A549 treated with Mapracorat at 1 μM for 4 hours (cell line): ENCODE measurements at places on chromosomes 13 and 19. TPM values are rescaled to one million over a fixed set of nuclear protein-coding genes. Genes with fewer than 3 reads are reported as not detected.

The MBD3L2 gene
- total RNA-seq, result not detected in 5 replicates

The SBK2 gene
- total RNA-seq, result 1.1 to 2.4 TPM (median 1.5 TPM) in 5 replicates

The SYNE4 gene
- total RNA-seq, result 0.11 to 0.28 TPM (median 0.15 TPM) in 5 replicates

The ACTMAP gene
- 15.8 to 20.1 TPM (median 19.3 TPM) in 5 replicates for total RNA-seq

The DIRAS1 gene
- 3.1 to 4.9 TPM (median 4.2 TPM) in 5 replicates for total RNA-seq

The ZNF93 gene
- total RNA-seq, result not detected in 5 replicates

The LILRB3 gene
- total RNA-seq, result 0.11 to 0.20 TPM (median 0.15 TPM) in 5 replicates

The CFAP97D2 gene
- not detected in 5 replicates for total RNA-seq

The ADAMTSL5 gene
- total RNA-seq, result 2.3 to 3.5 TPM (median 3.4 TPM) in 5 replicates

The LRRC4B gene
- total RNA-seq, result 0.28 to 0.51 TPM (median 0.50 TPM) in 5 replicates

The CD37 gene
- not detected in 5 replicates for total RNA-seq

The PCSK4 gene
- total RNA-seq, result 0.52 to 1.2 TPM (median 1.0 TPM) in 5 replicates

The SERTM1 gene
- not detected in 5 replicates for total RNA-seq

The ELL gene
- 3.8 to 6.0 TPM (median 5.3 TPM) in 5 replicates for total RNA-seq

The LILRA1 gene
- total RNA-seq, result not detected in 5 replicates

The LDLR gene
- total RNA-seq, result 20.6 to 29.6 TPM (median 27.1 TPM) in 5 replicates
